Stimulated activated CD8-positive, alpha-beta memory T cell treated with anti-CD3 and anti-CD28 coated beads, Interleukin-7, amount 100 ng/mL, for 1 hour (primary cell): ENCODE measurements at places on chromosomes 2 and 18.

GRCh38 chr2:226832061-226832460 lies 3.8 kb upstream of the RHBDD1 start:
- DNase-seq: no peak

GRCh38 chr18:58566556-58567292 lies 62.2 kb downstream of the ALPK2 start:
- no peak for DNase-seq

DNA sequence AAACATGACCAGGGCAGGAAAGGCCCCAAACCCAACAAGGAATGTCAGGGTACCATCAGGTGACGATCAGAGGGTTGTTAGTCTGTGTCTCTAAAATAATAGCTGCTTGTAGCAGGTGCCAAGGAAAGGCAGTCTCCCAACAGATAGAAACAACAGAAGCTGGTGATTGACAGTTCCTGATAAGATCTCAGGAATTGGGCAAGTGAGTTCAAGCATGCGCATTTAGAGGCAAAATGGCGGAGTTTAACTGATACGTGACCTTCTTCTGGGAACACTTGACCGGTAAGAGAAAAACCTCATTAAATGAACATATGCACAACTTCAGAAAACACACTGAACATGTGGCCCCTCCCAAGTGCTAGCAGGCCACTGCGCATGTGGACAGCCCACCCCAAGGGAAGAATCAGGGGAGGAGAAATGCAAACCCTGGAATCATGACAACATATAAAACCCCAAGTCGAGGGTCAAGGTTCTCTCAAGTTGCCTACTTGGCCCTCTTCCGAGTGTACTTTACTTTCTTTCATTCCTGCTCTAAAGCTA lies 664.9 kb downstream of the KCNJ3 start:
- DNase-seq: no peak

DNA sequence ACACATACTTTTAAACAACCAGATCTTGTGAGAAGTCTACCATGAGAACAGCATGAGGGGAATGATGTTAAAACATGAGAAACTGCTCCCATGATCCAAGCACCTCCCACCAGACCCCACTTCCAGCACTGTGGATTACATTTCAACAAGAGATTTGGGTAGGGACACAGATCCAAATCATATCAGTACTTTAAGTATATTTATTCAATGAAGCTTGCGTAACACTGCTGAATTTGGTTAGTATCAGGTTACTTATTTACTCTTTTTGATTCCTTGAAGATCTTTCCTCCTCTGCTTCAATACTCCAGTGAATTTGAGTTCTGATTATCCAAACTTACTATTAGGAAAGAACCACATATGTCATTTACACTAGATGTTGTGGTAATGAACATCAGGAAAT lies 418.6 kb downstream of the PIK3C3 start:
- DNase-seq: no peak

DNA sequence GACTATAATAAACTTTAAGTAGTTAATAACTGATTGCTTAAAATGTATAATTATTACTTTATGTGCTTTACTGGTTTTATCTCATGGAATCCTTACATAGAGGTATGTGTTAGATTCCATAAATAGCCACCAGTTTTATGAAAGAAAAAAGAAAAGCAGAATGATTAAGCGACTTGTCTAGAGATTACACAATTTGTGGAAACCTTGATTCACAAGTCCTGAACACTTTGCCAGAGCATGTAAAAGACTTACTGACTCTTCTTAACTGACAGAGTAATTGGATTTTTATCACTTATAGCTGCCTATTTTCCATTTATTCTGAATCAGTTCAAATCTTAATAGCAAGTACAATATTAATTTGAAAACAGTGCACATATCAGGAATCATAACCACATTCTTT lies 448.7 kb upstream of the NETO1 start:
- no peak for DNase-seq

DNA sequence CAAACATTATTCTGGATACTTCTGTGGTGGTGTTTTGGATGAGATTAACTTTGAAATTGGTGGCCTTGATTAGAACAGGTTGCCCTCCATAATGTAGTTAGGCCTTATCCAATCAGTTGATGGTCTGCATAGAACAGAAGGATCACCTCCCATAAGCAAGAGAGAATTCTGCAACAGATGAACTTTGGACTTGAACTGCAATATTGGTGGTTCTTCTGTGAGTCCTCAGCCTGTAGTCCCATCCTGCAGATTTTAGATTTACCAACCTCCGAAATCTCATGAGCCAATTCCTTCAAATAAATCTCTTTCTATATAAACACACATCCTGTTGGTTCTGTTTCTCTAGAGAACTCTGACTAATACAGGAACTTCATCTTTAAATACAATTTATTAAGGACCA lies 81.9 kb downstream of the IRS1 start:
- DNase-seq: no peak

- DNase-seq: no peak
These were observed 92.3 kb upstream of the GPR45 start for GRCh38 chr2:105149272-105149671.

DNA sequence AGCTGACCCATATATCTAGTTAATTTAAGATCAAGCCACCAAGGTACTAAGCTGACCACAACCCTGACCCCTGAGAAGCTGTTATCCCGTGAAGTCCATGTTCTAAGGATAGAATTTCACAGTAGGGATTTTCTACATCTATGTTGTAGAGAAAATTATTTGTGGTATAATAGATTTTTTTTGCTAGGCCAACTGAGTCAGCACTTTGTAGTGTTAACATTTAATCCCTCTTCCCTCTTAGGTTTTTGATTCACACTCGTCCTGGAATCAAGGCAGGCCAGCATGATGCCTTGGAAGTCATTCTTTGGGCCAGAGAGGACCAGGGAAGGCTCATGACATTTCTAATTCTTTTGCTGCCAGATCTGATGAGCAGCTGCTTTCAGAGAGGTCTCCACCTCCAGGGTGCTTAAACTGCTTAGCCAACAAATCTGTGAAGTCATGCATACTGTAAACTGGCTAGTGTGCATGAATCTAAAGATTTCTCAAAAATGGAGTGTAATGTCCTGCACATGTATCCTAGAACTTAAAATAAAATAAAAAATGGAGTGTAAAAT lies 102.5 kb downstream of the RBM43 start:
- no peak for DNase-seq

DNA sequence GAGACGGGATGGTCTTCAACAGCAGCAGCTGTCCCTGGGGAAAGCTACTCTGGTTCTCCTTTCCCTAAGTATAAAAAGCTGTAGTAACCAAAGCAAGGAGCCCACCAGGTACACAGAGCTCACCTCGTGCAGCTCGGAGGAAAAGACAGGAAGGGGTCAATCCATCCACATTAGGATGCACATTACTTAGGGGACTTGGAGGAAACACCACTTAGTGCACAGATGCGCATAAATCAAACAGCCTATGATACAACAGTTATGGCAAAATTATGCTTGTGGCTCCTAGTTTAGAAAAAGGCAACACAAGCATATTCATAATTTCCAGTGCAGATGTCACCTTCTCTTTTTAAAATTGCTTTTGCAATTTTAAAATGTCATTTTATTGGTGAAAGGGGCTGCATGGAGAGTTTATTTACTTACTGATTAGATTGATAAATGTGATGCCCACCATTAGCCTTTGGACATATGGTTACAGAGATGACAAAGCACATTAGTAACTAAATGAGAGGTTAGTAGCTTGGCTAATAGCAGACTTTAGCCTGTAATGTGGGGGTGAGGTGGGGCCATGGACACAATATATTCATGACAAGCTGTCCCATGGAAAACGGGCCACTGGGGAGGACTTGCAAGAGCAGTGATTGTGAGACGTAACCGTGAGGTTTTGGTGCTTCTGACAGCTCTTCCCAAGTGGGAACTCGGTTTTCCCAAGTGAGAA lies 199.8 kb downstream of the MYT1L start:
- DNase-seq: no peak

- DNase-seq: no peak
These were observed 282.7 kb downstream of the EPHA4 start for GRCh38 chr2:221289389-221289788.

- no peak for DNase-seq
These were observed 132.6 kb downstream of the NFATC1 start for GRCh38 chr18:79528316-79528695.

DNA sequence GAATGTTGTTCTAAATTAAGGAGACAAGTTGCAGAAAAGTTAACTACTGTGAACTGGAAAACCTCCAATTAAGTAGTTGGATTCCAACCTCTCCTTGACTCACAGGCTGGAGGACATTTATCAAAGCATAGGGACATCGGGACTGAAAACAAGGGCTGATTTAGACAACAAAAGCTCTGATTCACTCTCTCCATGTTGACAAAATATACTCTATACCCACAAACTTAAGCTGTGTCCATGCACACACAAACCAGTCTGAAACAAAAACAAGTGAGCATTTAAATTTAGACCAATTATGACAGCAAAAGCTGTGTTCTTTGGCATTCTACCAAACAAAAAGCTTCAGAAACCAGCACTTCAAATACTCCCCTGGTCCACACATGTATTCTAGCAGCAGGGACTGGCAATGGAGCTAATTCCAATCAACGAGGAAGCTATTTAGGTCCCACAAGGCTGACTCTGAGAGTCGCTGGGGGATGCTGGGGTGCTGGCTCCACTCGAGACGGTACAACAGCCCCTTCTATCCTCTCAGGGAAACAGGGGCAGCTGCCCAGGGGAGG lies 71.4 kb downstream of the NXPH2 start:
- DNase-seq: no peak

- no peak for DNase-seq
These were observed 100.0 kb downstream of the MYO3B start for GRCh38 chr2:170277951-170278350.

DNA sequence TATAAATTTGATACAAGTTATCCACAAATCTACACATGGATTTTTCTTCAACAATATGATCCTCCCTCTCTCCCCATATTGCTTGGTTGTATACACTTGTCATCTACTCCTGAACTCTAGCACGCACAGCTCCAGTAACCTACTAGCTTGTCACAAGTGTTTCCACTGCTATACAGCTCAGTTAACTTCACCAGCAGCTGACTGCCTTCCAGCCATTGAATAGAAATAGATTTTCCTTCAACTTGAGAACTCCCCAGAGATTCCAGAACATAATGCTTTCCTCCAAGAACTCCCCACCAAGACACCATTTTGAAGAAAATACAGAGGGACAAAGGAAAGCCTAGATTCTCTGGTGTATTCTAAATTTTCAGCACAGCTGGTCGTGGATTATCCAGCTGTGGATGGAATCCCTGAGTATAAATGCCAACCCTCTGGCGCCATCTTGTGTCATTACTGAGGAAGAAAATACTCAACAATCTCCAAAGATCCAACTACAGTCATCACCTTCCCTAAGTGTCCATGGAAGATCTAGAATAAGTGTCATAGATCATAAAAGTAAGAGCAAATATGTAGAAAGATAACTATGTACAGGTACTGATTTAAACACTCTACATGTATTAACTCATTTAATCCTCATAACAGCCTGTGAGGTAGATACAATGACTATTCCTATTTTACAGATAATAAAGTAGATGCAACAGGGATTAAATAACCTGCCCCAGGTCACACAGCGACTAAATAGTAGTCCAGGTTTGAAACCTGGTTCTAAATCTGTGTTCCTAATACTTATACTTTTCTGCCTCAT lies 156.7 kb downstream of the ARHGAP28 start:
- DNase-seq: no peak

GRCh38 chr2:216761133-216761532 lies 65.8 kb upstream of the IGFBP5 start:
- DNase-seq: no peak

- DNase-seq: no peak
These were observed 26.8 kb downstream of the YES1 start for GRCh38 chr18:785242-785641.
